ENCODE measurements at places on chromosomes 1 and 21.

- DNase-seq, result no peak
Observed at GRCh38 chr1:185741551-185741950, 7.4 kb downstream of the HMCN1 start.

DNA sequence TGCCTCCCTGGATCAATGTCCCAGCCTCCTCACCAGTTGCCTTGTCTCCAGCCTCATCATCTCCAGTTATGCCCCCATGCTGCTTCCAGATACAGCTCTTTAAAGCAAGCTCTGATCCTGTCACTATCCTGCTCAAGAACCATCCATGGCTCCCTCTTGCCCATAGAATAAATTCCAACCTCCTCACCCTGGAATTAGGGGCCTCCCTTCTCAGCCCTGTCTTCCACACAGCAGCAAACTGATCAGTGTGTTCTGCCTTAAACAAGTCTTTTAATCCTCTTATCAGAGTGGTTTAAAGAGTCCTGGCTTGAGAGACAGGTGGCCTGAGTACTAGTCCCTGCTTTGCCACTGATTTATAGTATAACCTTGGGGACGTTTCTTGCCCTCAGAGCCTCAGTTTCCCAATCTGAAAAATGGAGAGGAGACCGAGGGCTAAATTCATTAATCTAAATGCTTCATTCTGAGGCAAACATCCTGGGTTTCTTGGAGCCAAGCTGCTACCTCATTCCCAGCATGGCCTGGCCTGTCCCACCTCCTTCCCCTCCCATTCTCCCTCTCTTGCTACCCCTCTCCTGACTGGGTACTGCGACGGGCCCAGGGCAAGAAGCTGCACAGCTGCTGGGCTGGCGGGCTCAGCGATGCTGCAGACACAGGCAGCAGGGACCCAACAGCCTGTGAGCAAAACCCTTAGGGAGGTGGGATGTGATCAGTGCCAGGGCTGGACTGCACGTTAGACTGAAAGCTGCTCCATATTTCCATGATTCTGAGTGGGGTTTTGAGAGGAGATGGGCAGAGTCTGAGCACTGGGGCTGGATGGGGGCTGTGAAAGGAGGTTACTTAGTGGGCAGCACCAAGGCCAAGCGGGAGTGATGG lies 221.4 kb downstream of the PTPRU start:
- no peak for DNase-seq

DNA sequence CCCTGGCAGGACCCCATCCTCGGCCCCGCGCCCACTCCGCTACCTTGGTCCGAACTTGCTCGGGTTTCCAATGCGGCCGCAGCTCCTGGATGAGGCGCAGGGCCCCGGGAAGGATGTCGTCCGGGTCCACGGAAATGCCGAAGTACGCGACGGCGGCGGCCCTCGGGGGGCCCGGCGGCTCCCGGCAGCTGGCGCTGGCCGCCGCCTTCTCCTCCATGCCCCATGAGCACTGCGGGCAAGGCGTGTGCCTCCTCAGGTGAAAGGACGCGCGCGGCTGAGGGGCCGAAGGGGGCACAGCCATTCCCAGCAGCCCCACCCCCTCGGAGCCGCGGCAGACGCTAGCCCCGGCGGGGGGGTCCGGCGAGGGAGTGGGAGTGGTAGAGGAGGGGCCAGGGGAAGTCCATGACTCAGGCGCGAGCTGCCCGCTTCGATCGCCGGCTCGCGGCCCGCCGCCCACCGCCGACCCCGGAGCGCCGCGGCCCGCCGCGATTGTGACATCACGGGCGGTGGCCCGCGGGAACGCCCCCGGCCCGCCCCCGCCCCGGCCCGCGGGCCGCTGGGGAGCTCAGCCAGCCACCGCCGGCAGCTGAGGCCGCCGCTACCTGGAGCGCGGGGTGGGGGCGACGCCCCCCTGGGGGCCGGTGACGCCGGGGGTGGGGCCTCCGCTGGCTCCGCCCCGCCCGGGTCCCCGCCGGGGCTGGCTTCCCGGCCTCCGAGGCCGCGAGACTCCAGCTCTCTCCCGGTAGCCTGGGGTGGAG lies at the start of gene ETNK2:
ETNK2 (minus strand) TSS at position 493 of the 758 bp plus-strand sequence; CDS start at position 301, 192 bp downstream.
- peak; percentile 57 for DNase-seq

- DNase-seq, result no peak
Observed at GRCh38 chr1:94001397-94002045, 92.3 kb upstream of the GCLM start.

DNA sequence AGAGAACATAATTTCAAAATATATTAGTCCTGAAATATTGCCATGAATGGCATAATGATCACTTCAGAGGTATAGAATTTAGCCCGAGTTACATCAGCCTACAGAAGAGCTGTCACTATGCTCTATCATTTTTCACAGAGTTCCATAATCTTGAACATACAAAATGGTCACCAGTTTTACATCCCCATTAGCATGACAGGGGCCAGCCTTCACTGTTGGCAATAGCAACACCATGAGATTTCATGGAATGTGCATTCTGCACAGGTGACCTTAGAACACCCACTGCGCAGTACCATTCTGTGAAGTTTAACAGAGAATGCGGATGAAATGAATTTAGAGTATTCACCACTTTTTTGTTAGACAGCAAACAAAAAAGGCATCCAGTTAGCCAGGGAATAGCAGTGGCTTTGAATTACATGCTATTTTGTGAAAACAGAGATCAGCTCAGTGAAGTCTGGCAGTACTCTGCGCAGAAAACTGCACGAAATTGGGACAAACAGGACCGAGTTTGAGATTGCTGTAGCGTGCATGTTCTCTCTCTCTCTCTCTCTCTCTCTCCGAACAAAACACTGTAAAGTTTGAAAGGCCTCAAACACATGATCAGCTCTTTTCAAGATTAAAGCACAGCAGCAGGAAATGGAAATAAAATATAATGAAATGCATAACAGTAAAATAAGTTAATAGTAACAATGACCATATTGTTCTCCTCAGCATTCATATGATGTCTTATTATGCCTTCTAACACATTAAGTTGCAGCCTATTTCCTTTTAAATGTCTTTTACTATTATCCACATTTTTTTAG lies 349.3 kb downstream of the USH2A start:
- no peak for DNase-seq

GRCh38 chr1:197937892-197938291 lies 20.7 kb downstream of the LHX9 start:
- no peak for DNase-seq

- DNase-seq, result no peak
Observed at GRCh38 chr1:71914626-71915025, 367.7 kb downstream of the NEGR1 start.

- peak; percentile 33 for DNase-seq
Observed at GRCh38 chr21:15992171-15992570, 262.4 kb downstream of the USP25 start.
